ENCODE measurements at places on chromosomes 3 and 15.

GRCh38 chr3:126380011-126380768, 14.5 kb upstream of the CFAP100 start:
- no peak for DNase-seq

DNA sequence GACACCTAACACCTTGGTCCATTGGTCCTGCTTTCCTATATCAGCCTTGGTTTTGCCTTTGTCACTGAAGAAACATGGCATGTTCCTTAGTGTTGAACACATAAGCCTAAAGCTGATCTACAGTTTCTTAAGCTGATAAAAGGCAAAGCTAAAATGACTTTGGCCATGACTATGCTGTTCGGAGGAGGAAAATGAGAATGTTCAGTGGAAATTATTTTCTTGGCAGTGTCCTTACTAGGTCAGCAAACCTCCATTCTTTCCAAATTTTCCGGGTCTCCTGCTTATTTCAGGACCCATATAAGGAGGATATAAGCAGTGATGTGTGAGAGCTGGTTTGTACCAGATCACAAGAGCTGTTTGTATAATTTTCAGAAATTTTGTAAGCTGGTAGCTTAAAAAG, 832.9 kb upstream of the CFAP20DC start:
- no peak for DNase-seq

DNA sequence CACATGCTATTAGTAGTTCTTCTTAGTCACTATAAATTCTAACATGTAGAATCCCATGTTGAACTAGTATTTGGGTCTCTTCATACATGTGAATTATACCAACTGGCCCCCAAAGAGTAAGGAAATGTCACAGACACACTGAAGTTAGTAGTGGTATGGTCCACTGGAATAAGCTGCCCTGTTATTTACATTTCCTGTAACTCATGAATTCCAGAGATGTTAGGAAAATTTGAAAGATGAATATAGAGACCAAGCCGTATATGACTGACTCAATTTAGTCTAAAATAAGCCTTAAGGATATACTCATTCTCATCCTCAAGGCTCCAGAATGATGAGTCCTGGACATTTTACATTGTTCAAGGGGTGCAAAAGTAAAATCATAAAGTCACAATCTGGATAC, 81.2 kb downstream of the FBXL22 start:
- no peak for DNase-seq

DNA sequence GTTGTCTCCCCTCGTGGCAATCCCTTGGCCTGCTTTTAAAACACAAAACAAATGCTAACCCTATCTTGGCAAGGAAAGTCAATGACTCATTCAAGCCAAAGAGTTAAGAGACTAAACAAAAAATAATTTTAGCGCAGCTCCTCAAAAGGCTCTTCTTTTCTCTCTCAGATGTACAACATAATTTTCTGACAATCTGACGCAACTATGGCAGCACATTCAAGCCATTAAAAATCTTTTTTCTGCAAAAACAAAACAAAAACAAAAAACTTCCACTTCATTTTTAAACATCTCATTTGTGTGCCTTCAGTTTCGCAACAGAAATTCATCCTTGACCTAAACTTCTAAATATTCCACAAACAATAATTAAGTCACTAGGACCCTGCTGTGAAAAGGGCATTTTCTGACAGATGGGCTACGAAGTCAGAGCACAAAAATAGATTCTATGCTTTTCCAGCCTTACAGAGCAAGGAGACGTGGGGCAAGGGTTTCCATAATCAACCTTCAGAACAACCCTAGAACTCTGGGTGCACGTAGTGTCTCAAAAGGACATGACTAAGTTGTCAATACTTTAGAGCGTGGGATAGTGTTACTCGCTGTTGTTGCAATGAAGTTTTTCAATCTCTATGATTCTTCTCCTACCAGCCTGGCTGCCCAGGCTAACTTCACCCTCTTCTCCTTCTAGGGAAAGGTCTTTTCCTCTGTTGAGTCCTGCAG, 84.3 kb downstream of the MB21D2 start:
- DNase-seq, result no peak

GRCh38 chr15:25772500-25772899, 90.6 kb downstream of the ATP10A start:
- no peak for DNase-seq

DNA sequence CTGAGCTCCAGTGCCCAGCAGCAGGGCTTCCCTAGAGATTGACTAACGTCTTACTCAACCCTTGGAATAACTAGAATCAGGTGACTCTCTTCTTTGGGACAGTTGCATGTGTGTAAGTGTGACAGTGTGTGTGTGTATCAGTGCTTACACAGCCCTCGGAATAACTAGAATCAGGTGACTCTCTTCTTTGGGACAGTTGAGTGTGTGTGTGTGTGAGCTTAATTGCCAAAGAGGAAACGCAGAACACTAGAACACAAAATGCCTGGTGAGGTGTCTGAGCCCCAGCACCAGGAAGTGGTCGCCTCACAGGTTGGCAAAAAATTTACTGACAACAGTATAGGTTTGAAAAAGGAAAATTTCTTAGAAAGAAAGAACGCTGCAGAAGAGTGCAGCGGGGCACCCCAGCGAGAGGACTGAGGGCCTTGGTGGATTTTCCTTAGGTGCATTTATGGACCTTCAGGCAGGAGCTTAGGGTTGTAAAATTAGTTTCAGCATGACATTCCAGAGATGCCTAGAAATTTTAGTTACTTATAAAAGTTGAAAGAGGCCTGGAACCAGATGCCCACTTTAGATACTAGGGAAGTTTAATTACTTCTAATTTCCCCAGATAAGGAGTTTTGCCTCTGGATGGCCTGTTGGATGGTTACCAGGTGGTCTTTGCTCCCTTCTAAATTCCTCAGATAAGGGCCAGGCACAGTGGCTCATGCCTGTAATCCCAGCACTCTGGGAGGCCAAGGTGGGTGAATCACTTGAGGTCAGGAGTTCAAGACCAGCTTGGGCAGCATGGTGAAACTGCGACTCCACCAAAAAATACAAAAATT, 3.7 kb upstream of the WDR82 start:
- DNase-seq, result no peak

DNA sequence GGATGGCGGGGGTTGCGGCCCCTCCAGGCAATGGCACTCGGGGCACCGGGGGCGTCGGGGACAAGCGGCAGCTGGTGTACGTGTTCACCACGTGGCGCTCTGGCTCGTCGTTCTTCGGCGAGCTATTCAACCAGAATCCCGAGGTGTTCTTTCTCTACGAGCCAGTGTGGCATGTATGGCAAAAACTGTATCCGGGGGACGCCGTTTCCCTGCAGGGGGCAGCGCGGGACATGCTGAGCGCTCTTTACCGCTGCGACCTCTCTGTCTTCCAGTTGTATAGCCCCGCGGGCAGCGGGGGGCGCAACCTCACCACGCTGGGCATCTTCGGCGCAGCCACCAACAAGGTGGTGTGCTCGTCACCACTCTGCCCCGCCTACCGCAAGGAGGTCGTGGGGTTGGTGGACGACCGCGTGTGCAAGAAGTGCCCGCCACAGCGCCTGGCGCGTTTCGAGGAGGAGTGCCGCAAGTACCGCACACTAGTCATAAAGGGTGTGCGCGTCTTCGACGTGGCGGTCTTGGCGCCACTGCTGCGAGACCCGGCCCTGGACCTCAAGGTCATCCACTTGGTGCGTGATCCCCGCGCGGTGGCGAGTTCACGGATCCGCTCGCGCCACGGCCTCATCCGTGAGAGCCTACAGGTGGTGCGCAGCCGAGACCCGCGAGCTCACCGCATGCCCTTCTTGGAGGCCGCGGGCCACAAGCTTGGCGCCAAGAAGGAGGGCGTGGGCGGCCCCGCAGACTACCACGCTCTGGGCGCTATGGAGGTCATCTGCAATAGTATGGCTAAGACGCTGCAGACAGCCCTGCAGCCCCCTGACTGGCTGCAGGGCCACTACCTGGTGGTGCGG, 1.9 kb downstream of the CHST2 start:
- DNase-seq, result no peak

DNA sequence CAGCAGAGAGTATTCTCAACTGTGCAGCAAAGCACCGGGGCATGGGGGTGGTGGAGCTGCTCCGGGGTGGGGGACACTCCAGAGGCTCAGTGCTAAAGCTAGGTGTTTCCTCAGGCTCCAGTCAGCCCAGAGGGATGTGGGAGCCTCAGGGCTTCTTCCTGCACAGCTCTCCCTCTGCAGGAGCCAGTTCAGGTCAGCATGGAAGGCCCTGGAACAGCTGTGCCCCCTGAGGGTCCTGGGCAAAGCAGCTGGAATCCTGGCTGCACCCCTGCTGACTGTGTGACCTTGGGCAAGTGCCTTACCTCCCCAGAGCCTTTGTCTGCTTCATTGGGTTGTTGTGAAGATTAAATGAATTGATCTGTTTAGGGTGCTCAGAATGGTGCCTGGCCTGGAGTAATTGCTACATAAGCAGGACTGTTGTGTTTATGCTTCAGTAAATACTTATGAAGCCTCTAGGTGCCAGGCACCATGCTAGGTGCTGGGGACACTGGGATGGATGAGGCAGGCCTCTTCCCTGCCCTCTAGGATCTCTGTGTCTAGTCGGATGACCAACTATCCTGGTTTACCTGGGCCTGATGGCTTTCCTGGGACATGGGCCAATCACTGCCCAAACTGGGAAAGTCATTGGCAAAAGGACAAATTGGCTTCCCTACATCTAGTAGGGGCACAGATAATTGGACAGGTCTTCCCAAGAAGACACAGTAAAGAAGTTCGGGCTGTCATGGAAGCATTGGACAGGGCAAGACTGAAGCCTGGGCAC, 64.2 kb upstream of the LCTL start:
- no peak for DNase-seq

- no peak for DNase-seq
Observed at GRCh38 chr3:38782148-38782547, 33.9 kb downstream of the SCN10A start.

- DNase-seq, result no peak
Observed at GRCh38 chr3:86967062-86967461, 23.9 kb downstream of the VGLL3 start.

GRCh38 chr3:37511463-37511920, 337.1 kb upstream of the LRRFIP2 start:
- peak; percentile 45 for DNase-seq

- no peak for DNase-seq
Observed at GRCh38 chr15:41377978-41378377, 24.3 kb downstream of the NDUFAF1 start.

- no peak for DNase-seq
Observed at GRCh38 chr3:65521032-65521431, 517.7 kb downstream of the MAGI1 start.

GRCh38 chr3:32734756-32735155, 49.8 kb downstream of the CNOT10 start:
- no peak for DNase-seq

- DNase-seq, result no peak
Observed at GRCh38 chr3:146283781-146284445, 33.0 kb upstream of the PLSCR4 start.

DNA sequence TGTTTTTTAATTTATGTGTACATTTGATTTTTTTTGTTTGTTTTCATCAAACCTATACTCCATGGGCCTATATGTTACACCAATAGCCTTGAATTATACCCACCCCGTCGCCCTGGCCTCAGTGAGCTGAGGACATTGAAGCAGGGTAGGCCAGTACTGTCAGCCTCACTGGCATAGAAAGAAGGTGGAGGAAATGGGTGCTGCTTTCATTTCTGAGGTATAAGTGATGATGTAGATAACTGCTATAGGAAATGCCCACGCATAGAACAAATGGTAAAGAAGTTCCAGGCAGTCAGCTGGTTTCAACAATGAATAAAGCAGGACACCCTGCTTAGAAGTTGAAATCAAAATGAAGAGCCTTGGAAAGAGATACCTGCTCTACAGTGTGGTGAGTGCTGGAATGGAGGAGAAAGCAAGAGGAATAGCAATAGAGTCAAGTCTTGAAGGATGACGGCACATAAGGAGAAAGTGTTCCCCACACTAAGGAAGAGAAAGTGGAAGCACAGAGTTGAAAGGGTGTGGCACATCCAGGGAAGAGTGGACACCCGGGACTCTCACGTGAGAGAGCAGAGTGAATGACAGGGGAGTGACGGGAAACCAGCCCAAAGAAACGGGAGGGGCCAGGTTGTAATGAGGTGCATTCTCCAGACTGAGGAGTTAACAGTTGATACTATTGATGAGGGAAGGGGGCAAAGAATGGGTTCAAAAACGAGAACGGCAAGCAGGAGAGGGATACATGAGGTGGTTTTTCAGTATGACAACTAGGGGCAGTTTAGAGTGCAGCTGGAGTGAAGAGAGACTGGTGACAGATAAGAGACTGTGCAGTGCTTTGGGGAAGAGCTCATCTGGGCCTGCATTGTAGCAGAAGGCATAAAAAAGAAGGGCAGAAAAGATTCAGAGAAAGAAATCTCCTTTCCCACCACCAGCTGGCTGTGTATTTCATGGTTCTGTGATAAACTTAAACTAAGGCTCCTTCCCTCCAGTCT, 70.5 kb downstream of the KLHL25 start:
- DNase-seq, result no peak

DNA sequence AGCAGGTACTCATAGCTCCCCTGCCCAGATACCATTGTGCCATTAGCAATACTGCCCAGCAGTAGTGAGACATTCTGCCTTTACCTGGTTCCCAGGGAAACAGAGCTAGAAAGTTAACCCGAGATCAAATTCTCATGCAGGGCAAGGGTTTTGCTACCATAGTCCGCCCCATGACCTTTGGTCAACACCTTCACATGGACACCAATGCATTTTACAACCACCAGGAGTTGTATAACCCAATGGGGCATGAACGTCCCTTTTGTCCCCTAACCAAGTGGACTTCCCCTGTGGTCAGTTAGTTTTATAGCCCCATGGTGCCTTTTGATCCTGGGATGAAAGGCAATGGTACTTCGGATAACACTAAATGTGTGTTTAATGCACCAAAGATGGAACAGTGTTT, 151.7 kb upstream of the IQSEC1 start:
- no peak for DNase-seq

DNA sequence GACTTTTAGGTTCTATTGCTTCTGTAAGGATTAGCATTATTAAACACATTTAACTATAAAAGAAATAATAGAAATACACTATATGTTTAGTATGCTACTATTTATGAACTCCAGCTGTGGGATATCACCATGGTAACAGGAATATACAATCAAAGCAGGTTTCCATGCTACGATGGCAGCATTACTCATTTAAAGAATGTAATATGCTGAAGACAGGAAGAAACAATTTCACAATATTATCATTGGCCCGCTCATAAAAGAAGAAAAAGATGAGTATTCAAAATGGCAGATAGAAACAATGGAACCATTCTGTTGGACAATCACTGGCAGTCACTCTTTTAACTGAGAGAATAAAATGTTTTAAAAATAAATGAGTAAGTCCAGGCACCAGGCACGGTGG, 153.4 kb downstream of the CBLB start:
- no peak for DNase-seq

DNA sequence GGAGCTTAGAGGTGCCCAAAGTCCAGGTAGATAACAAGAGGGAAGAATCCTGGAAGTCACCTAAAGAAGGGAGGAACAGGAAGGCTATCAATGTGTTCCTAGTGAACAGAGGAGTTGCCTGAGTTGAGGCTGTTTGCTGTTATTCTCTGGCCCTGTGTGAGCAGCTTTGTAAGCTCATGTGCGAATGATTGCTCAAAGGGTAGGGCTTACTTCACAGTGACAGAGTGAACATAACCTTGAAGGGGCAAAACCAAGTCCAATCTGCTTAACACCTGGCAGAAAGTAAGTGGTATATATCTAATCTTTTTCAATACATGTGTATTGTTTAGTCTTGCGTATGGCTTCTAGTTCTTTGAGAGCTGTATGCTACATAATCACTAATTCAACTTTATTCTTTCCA, 1153.6 kb downstream of the TUSC7 start:
- DNase-seq, result no peak

- DNase-seq, result no peak
Observed at GRCh38 chr15:69538379-69538778, 85.8 kb downstream of the RPLP1 start.

- DNase-seq, result no peak
Observed at GRCh38 chr3:128340198-128340903, 126.3 kb downstream of the DNAJB8 start.

- no peak for DNase-seq
Observed at GRCh38 chr3:112403103-112403502, 70.1 kb downstream of the CD200 start.
